Ammon's horn (tissue), 1 donor: ENCODE measurements at places on chromosomes 7 and 10.

- DNase-seq, result no peak
Observed at GRCh38 chr7:121388950-121389349, 7.2 kb downstream of the FAM3C start.

DNA sequence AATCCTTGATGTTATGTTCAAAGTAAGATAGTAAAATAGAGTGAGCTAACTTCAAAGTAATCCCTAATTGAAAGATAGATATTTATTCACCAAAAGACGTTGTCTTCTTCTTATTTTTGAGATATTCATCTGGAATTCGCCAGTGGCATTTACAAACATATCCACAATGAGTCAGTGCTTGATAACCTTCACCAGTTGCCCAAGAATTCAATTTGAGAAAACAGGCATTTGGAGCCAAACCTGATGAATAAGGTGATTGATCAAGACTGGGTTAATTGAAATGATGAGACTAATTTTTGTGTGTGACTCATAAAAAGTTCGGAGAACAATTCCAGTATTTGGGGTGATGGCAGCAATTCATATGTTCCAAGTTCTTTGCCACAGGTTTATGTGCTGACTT lies 344.0 kb downstream of the ARL4A start:
- DNase-seq, result no peak

GRCh38 chr7:120856198-120856597 lies 1.7 kb downstream of the TSPAN12 start:
- DNase-seq, result no peak

DNA sequence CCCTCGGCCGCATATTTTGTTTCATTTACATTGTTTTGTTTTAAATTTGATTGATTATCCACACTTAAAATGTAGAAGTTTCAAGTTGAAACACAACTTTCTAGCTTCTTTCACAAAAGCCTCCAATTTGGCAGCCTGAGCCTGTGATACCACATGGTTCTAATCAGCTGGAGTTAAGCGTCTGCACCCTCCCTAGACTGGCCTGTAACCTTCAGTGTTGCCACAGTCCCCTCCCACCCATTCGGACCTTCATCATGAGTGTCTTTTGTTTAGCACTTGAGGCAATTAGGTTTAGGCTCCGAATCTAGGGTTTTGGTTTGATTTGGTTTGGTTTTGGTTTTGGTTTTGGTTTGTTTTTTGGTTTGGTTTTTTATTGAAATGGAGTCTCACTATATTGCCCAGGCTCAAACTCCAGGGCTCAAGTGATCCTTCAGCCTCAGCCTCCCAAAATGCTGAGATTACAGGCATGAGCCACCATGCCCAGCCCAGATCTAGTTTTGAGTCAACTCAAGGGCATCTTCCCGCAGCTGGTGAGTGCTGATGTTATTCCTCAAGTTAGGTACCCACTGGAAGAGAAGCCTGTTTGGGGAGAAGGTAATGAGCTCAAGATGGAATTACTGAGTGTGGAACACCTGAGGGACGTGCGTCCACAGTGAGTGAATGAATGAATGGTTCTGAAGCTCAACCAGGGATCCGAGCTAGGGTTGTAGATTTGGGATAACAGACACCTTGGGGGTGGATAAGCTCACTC lies 201.4 kb downstream of the HECW1 start:
- no peak for DNase-seq

DNA sequence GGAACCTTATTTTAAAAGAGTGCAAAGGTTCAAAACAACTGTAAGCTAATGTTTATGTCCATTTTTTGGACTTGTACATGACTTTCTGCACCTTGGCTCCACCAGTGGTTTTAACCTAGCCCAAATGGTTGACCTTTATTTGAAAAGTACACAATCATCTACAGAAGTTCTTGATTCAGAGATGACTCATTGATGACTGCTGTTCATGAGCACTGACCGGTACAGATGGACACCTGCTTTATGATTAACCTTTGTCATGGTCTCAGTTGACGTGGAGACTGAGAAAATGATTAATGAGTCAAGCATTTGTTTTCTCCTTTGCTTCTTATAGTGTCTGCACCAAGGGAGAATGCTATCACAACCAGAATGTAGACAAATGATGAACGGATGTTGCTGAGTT lies 55.7 kb upstream of the PTER start:
- DNase-seq, result no peak

DNA sequence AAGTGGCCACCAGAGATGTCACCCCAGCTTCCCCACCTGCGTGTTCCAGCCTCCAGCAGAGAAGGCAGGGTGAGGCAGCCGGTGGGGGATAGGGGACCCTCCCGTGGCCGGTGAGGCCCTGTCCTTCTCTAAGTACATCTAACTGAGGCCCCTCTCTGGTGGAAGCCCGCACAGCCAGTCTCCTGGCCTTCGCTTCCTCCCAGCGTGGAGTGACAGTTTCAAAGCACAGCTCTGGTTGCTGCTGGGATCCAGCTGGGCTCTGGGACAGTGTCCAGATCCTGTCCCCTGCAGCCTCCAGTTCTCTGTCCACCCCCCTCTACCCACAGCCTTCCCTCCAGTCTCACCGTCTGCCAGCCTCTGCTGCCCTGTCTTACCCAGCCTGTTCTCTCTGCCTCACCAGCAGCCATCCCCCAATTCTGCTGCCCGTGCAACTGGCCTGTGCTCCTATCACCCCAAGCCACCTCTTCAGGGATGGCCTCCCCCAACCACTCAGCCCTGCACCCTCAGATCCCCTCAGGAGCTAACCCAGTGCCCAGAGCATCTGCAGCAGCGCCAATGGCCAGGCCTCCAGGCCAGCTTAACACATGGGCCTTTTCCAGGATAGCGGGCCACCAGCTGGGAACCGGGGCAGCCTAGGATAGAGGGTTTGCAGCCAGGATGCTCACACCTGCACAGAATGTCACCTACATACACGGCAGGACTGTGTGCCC lies 16.3 kb upstream of the SH2B2 start:
- DNase-seq, result peak; percentile 51

GRCh38 chr7:116630932-116631671 lies 40.9 kb upstream of the MET start:
- peak; percentile 12 for DNase-seq

GRCh38 chr7:129949292-129950133 lies 3.2 kb downstream of the UBE2H start:
- peak; percentile 44 for DNase-seq

GRCh38 chr7:151115121-151115835 lies 29.0 kb downstream of the AGAP3 start:
- DNase-seq, result no peak

GRCh38 chr10:32084185-32084851 lies 28.1 kb upstream of the KIF5B start:
- DNase-seq, result no peak

DNA sequence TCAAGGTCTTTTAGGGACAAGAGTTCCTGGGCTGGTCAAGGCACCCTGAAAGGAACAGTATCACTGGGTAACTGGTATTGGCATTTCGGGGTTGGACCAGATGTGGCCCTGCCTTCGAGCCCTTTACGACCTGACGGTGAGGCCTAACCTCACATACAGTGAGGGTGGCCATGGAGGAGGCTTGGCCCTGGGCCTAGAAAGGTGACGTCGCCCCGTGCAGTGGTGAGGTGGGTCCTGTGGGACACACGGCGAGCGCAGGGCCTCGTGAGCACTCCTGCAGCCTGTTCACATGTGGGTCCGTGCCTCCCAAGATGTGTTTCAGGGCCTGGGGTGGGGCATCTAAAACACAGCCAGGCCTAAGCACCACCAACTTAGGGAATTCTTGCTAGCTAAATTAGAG lies 36.1 kb downstream of the CRHR2 start:
- DNase-seq, result no peak

GRCh38 chr10:102870221-102870620 lies 951 bp downstream of the AS3MT start:
- DNase-seq, result no peak

GRCh38 chr10:3783682-3784432 lies 1.2 kb downstream of the KLF6 start:
- DNase-seq, result peak; percentile 53

- no peak for DNase-seq
Observed at GRCh38 chr10:80392250-80392649, 16.1 kb upstream of the PRXL2A start.

DNA sequence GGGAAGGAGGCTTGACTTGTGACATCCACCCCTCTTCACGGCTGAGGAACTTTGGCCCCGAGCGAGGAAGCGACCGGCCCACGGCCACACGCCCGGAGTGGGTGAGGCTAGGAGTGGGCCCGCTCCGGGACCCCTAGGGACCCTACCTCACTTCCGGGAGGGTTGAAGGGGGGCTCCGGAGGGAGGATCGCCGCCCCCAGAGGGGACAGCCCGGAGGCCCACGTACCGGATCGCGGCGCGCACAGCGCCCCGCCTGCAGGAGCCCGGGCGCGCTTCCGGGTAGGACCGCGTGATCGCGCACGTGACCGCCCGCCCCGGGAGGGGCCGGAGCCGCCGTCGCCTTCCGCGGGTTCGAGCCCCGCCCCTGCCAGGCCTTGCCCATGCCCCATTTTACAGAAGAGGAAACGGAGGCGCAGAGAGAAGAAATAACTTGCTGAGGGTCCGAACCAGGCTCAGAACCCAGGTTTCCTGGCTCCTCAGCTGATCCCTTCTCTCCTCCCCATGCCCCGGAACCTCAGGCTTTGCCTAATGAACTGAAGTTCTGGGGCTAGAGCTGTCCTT lies at the start of gene HPS1:
Gene HPS1 (minus strand): TSS at position 275 of the 561 bp plus-strand sequence. CDS start 3,695 bp downstream, outside the sequence.
- peak; percentile 67 for DNase-seq

GRCh38 chr7:106858618-106859532 lies 6.2 kb upstream of the PIK3CG start:
- DNase-seq, result no peak

- no peak for DNase-seq
Observed at GRCh38 chr10:117112220-117112619, 25.9 kb downstream of the VAX1 start.

DNA sequence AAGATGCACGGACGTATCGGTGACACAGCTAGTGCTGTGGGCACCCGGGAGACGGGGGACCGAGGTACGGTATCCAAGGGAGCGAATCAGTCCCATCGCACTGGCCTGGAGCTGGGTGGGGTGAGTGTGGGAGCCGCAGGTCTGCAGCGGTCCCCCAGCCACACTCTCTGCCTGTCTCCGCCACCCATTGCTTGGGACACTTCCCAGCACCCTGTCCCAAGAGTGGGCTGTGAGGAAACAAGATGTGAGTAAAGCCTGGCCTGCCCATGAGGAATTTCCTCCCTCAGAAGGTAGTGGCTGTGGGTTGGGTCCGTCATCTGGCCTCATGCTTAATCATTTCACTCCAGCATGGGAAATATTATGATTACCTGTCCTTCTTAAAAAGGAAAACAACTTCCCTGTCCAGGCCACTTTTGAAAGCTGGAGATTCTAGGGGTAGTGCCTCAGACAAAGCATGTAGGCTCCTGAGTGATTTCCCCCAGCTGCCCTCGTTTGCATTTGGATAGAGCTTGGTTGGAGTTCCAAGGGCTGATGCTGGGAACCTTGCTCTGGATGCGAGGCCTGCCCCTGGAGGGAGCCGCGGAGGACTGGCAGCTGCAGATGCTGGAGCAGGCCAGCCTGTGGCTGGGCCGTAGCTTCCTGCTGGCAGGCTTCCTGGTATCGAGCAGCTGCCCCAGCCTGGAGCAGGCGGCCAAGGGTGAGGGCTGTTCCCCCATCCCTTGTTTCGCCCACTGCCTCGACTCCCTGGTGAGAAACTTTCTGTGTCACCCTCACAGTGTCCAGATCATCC lies 6.2 kb upstream of the ACTR3C start:
- DNase-seq, result peak; percentile 64

DNA sequence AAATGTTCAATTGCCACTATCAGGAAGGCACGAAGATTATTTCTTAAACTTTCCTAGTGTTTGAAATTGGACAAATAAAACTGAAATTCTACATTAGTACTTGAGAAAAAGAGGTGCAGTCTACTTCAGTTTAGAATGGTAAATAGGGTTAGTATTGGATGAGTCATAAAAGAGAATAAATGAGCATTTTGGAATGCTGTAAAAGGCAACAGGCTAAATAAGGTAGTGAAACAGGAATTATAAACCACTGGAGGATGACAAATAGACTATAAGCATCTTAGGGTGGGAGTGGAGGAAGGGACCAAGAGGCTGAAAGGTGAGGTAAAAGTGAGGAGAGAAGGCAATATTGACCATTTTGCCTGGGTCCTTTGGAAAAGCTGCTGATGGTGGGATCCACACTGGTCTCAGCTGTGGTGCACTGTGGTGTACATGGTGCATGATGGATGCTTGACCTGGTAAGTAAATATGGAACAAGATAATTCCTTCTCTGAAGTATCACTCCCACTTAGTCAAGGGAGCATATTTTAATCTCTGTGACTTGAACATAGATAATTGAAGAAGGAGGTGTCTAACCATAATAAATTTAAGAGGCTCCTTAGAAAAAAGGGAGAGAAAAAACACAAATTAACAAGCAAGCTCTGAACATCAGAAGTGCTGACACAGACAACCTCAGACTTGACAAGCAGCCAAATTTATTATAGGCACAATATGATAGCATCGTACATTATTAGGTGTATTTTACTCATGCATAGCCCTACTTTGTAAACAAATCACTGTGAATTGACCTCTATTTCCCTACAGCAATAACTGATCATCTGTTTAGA lies 76.4 kb upstream of the SCIN start:
- no peak for DNase-seq

GRCh38 chr7:83410989-83411591 lies 237.8 kb downstream of the SEMA3E start:
- DNase-seq, result peak; percentile 69

- DNase-seq, result no peak
Observed at GRCh38 chr7:99639267-99639666, 22.5 kb downstream of the ZSCAN25 start.

DNA sequence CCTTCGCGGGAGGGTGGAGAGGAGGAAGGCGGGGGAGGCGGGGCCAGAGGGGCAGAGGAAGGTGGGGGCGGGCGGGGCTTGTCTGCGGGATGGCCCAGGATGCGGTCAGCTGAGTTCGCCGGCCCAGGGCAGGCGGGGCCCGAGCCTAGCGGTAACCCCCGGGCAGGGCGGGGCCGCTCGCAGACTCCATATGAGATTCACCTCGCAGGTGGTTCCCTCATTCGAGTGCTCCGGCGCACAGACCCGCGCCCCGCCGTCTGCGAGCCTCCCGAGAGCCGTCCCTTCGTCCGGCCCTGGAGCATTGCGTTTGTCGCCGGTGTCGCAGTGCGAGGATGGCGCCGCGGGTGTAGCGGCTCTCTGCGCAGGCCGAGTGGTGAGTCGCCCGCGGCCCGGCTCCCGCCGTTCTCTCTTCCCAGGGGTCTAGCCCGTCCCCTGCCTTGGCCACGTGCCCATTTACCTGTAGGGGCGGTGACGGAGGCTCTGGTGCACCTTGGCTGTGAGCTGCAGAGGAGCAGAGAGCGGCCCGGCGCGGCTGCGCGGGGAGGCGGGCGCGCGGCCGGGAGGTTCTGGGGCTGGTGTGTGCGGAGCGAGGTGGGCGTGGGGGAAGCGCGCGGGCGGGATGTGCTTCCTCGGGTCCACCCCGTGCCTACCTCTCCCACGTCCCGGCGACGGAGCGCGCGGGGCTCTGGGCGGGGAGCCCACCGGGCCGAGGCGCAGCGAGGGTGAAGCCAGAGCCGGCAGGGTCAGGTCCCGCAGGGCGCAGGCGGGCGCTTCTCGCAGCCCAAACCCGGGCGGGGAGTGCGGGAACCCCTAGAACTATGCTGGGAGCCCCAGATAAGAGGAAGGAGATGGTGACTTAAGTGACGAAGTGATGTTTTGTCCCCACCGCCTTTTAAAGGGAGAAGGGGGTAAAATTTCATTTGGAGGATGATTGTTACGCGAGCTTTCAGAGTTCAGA lies at the start of gene UPP1:
Gene UPP1 (plus strand): TSS at position 220 of the 958 bp plus-strand sequence. CDS start 5,519 bp downstream, outside the sequence.
- DNase-seq, result peak; percentile 85

- DNase-seq, result no peak
Observed at GRCh38 chr7:15174485-15174884, 271.9 kb upstream of the DGKB start.

- DNase-seq, result no peak
Observed at GRCh38 chr10:308572-309085, 173.4 kb downstream of the ZMYND11 start.

GRCh38 chr7:134435161-134435920 lies 23.6 kb downstream of the AKR1B1 start:
- no peak for DNase-seq

GRCh38 chr10:29807163-29807806 lies 172.5 kb upstream of the SVIL start:
- no peak for DNase-seq
